ENCODE measurements at places on chromosomes 12 and 14.

- DNase-seq: no peak
Measured at GRCh38 chr14:100769035-100769939, 42.6 kb downstream of the DLK1 start.

GRCh38 chr14:104697317-104697703 is 7.9 kb downstream of the INF2 start:
- DNase-seq: no peak

GRCh38 chr12:67650388-67651131 is 2.0 kb downstream of the DYRK2 start:
- peak; percentile 57 for DNase-seq

GRCh38 chr12:6301721-6302120 is 8.8 kb upstream of the PLEKHG6 start:
- no peak for DNase-seq

DNA sequence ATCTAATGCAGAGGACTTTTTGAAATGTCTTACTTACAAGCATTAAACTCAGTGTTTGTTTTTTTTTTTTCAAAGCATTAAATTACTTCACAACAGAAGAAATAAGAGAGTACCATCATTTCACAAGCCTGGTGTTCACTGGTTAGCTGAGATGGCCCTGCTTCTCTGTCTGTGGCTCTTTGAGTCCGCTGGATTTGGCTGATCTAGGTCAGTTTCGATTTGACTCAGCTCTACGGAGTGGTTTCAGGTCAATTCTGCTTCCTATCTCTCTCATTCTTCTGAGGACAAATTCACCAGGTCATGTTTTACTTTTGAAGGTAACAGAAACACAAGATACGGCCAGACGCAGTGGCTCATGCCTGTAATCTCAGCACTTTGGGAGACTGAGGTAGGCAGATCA is 1066.1 kb downstream of the FLRT2 start:
- DNase-seq: no peak

DNA sequence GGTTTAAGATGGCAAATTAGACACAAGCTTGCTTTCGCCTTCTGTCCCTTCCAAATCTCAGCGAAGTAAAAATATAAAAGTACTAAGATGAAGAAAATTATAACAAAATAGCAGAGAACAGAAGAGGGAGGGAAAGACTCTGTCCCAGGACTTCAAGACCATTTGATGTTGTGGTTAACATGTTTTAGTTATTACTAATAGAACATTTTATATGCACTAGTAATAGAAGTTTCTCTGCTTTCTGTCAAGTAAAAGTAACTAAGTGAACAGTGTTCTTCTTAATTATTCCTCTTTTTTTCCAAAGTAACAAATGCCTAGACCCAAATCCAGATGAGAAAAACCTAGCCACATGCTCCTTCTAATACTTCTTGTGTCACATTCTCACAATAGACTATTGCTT is 85.1 kb upstream of the DAAM1 start:
- DNase-seq: no peak

All from CD4-positive, alpha-beta T cell treated with Interleukin-4 for 4 hours (primary cell).